ENCODE measurements at places on chromosomes 3 and 15. TPM values are rescaled to one million over a fixed set of nuclear protein-coding genes. Genes with fewer than 3 reads are reported as not detected.

DNA sequence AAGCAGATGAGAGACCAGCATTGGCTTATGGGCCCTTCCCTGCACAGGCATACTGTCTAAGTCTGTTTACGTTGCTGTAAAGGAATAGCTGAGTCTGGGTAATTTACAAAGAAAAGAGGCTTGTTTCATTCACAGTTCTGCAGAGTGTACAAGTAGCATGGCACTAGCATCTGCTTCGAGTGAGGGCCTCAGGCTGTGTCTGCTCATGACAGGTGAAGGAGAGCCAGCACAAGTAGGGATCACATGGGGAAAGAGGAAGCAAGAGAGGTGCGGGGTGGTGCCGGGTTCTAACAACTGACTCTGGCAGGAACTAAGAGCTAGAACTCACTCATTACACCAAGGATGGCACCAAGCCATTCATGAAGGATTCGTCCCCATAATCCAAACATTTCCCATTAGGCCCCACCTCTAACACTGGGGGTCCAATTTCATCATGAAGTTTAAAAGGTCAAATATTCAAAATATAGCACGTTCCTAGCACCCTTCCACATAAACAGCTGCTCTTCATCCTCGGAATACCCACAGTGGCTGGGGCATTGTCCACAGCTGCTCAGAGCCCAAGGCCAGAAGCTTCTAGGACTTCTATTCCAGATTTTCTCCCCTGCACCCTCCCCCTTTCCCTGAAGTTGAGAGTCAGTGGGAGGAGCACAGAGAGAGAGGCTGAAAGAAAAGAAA, 5.6 kb downstream of the RTP3 start:
- DNase-seq = no peak

The WDR93 gene
- total RNA-seq = 2.5 TPM

The STAC gene
- 6.2 TPM for total RNA-seq

DNA sequence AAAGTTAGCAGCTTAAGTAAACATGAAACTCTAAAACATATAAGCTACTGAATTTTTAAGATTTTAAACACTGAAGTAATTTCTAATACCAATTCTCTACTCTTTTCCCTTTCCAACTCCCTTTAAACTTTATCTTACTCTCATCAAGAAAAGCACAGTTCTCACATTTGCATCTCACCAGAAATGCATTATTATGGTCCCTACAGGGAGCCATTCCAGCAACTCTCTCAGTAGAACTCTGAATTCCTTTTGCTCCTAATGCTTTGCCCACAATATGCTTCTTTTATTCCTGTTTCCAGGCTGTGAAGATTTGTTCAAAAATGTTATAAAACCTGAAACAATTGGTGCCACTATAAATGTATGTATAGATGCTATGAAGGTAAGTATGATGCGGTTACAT, 83.4 kb downstream of the TFDP2 start:
- no peak for DNase-seq

DNA sequence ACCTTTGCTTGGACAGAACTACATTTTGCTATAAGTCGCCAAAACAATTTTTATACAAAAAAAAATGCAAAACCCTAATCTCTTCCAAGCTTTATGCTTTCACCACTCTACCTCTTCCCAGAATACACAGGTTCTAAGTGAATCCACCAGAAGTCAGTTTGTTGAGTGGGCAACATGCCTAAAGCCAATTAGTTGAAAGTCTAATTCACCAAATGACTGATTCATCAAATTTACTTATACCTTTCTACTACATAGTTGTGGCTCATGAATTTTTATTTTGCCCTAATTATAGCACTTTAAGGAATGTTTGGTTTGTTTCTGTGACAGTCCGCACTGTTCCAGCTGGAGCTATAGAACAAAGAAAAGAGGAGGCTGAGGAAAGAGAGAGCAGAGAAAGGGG, 265.9 kb upstream of the TGFBR2 start:
- no peak for DNase-seq

DNA sequence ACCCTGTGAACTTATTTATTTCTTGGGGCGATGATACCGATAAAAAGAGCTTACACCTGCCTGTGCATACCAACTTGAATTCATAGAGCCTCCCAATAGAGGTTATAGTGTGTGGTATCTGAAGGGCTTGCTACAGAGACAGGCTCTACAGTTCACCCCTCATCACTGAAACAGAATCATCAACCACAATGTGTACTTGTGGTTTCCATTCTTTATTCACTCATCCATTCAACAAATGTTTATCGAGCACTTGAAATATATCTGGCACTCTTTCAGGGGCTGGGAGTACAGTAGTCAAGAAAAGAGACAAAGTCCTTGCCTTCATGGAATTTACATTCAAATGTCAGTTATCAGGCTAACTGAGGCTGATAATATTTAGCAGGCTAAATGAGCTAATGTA, 134.4 kb upstream of the SKOR1 start:
- no peak for DNase-seq

- DNase-seq = no peak
These were observed 17.2 kb downstream of the DYNC1LI1 start for GRCh38 chr3:32553459-32553858.

The KIF7 gene
- 4.2 TPM for total RNA-seq

The DZIP3 gene
- 15.5 TPM for total RNA-seq

The SEMA3B gene
- total RNA-seq = 96.1 TPM

GRCh38 chr3:62318752-62319569, 54.4 kb downstream of the FEZF2 start:
- DNase-seq = peak; percentile 94

DNA sequence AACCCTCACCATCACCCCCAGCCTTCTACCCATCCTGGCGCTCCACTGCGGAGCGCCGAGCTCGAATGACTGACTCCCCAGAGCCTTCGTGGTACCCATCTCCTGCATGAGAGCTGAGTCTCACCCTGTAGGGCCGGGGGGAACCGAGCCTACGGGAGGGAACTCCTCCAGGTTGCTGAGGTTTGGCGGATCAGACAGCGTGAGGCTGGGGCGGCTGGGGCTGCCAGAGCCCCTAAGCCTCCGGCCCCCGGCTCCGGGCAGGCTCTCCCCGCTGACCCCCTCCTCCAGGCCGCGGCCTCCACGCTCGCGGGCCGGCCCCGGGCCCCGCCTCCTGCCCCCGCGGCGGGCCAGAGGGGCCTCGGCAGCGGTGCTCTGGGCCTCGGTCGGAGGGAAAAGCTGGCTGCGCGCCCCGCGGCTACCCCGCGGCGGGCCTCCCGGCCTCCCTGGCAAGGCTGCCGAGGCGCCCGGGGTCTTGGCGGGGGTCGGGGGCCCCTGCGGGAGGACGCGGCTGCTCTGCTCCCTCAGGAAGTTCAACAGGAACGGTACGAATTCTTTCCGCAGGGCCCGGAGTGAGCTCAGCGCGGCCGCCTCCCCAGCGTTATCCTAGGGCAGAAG, 643 bp downstream of the CDAN1 start:
- no peak for DNase-seq

GRCh38 chr3:174951034-174951433, 91.9 kb downstream of the NAALADL2 start:
- DNase-seq = no peak

DNA sequence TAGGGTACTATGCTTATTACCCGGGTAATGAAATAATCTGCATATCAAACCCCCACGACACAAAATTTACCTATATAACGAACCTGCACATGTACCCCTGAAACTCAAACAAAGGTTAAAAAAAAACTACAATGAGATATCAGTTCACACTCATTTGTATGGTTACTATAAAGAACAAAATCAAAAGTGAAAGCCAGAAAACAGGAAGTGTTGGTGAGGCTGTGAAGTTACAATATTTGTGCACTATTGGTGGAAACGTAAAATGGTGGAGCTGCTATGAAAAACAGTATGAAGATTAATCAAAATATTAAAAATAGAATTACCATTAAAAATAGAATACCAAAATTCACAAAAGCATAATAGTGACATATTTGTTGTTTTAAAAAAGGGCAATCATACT, 128.9 kb downstream of the ZIC1 start:
- DNase-seq = no peak

All from kidney (tissue), 22 donors.